ENCODE measurements at places on chromosomes 4 and X. TPM values are rescaled to one million over a fixed set of nuclear protein-coding genes. Genes with fewer than 3 reads are reported as not detected.

Gene SYNPO2
- 0.20 TPM for total RNA-seq

Gene NKX6-1
- 9.0 TPM for total RNA-seq

Gene NKX3-2
- 2.4 TPM for total RNA-seq

Gene ETNPPL
- total RNA-seq = 0.52 TPM

Gene NAA11
- total RNA-seq = not detected

DNA sequence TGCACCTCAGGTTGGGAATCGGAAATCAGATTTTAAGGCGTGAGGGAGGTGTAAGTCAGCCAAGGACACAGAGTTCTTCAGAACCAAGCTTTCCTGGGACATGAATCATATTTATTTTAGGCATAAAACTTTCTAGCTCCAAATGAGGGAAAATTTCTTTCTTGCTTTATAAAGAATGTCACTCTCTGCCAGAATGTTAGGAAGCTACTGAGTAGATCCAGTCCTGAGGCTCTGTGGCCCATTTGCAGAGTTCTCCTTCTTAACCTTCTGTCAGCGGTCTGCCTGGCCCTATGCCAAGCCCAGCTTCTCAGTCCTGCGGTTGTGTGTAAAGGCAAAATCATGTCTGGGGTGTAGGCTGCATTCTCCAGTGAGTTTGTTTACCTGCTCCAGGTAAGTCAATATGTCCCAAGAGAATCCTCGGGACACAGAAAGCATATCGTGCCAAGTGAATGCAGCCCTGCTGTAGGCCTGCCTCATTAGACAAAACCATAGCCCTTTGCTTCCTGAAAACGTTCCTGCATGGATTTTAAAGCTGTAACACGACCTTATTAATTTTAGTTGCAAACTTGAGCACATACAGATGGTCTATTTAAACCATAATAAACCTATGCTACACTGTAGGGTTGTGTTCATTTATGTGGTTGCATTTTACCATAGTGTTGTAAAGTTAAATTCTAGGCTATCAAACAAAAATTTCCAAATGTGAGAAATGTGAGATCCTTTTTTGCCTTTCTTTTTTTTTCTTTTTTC, 29.2 kb upstream of the CCNI start:
- no peak overlapping the region for H3K27ac ChIP-seq
- no peak overlapping the region for H3K4me3 ChIP-seq
- H3K36me3 ChIP-seq = no peaks in the 10 kb centered on the region
- DNase-seq = no peak

- peaks cover 5% of the 10 kb centered on the region for H3K36me3 ChIP-seq
- no peak overlapping the region for H3K4me3 ChIP-seq
- H3K4me1 ChIP-seq = peaks cover 64% of the 10 kb centered on the region
- H3K27ac ChIP-seq = peak overlapping the region; percentile 63
Measured at GRCh38 chr4:3340038-3340699, 47.3 kb downstream of the RGS12 start.

DNA sequence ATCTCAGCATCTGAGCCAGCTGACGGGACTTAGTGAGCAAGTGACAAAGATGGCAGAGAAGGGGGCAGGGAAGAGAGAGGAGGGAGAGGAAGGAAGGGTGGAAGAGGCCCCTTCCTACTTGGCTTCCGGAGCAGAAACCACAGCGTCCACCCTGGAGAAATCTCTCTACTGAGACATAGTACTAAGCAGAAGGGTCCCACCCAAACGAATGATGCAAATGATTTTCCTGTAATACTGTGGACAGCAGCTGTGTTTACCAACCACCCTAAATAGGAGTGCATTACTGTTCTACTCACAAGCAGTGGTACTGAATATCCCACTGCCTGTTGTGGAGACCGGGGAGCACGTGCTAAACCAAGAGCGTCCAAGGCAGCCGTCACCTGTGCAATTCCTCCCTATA, 29.4 kb downstream of the DTHD1 start:
- H3K36me3 ChIP-seq = no peaks in the 10 kb centered on the region
- no peaks in the 10 kb centered on the region for H3K4me1 ChIP-seq
- no peak overlapping the region for H3K27ac ChIP-seq
- H3K4me3 ChIP-seq = no peak overlapping the region
- H3K27me3 ChIP-seq = no peaks in the 10 kb centered on the region

DNA sequence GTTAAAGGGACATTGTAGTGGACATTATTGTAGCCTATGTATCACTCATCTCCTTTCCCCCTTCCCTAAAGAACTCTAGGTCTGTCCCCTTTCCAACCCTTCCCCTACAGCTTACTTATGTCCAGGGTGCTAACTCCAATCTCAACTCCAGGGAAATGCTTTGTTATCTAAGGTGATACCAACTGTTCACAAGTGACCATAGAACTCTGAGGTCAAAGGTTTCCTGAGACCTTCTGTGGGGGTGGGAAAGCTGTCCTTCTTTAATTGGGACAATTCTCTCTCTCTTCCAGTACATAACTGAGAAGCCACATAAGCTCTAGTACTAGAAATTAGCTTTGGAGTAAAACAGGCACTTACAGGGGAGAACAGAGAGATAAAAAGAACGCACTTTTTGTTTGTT, 212.4 kb downstream of the NR3C2 start:
- H3K27ac ChIP-seq = no peak overlapping the region
- no peaks in the 10 kb centered on the region for H3K36me3 ChIP-seq
- no peaks in the 10 kb centered on the region for H3K27me3 ChIP-seq

- no peak overlapping the region for H3K4me3 ChIP-seq
- no peaks in the 10 kb centered on the region for H3K36me3 ChIP-seq
- DNase-seq = peak; percentile 62
- H3K27me3 ChIP-seq = no peaks in the 10 kb centered on the region
Measured at GRCh38 chr4:120718979-120719566, 203.5 kb downstream of the PRDM5 start.

DNA sequence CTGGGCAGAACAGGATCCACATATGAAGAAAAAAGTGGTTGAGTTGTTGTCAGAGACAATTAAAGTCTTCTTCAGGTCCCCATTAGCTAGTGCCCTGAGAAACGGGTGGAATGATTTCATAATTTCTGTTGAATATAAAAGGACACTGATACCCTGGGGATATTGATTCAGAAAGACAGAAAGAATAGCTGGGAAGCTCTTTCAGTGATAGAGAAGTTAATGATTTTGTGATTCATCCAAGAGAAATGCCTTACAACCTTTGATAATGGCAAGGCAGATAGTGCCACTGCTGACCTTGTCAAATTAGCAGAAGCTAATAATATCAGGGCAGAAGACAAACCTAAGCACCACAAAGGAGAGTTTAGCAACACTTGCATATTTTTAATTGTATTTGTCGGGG, 37.9 kb downstream of the UNC5C start:
- H3K36me3 ChIP-seq = no peaks in the 10 kb centered on the region
- no peak overlapping the region for H3K27ac ChIP-seq
- no peak for DNase-seq
- no peaks in the 10 kb centered on the region for H3K4me1 ChIP-seq
